ENCODE measurements at places on chromosomes 7 and 10. TPM values are rescaled to one million over a fixed set of nuclear protein-coding genes. Genes with fewer than 3 reads are reported as not detected.

- DNase-seq: no peak
Observed at GRCh38 chr10:42999385-43000020, 77.4 kb upstream of the RET start.

DNA sequence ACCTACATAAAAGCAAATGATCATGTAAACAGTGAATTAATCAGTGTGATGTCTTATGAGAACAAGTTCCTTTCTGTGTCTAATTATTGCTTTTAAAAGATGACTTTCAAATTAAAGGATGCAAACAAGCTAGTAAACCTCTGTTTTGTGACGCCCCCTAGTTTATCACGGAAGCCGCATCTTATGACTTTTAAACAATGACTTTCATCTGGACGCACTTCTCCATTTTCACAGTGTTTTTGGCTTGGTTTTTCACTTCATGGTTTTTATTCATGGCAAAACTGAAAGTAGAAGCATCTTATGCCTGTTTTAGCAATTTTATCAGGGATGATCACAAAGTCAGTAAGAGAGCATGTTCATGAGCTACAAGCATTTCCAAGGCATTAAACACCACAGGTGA is 35.0 kb downstream of the ITGA8 start:
- DNase-seq: no peak

DNA sequence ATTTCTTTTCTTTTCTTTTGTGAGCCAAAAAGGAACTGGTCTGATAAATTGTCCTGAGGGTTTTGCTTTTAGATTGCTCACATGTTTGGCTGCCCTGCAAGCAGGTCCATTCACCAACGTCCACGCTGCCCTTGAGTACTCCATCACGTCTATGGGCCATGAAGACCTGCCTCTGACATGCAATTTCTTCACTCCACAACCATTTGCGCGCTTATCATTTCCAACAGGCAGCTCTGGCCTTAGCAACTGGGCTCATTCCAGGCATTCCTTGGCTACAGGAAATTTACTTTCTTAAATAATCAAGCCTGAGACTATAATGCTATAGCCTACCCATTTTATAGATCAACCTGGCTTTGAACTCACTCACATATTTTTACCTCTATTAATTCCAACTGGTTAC is 408.3 kb upstream of the C7orf33 start:
- DNase-seq: no peak

DNA sequence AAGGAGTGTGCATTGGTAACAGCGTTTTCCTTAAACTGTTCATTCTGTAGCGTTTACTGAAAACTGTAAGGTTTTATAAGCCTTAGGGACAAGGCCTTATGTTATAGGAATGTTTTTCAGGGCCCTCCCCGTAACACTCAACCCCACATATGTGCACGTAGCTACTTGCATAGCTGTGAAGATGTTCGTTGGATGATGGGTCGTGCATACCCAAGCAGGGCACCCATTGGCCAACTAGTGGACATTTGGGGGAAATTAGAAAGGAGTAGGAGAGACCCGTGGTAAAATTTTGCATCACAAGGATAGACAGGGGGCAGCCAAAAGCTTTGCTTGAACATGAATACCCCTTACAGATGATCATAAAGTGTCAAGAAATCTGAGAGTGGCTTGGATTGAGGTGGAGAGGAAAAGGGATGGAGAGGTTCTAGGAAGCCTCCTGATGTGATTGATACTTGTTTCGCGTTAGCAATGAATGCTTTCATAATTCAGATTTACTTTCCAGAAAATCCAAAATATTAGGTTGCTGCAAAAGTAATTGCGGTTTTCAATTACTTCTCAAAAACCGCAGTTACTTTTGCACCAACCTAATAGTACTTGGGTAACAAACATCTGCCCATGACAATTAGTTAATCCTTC is 878 bp downstream of the SEC61A2 start:
- peak; percentile 72 for DNase-seq

DNA sequence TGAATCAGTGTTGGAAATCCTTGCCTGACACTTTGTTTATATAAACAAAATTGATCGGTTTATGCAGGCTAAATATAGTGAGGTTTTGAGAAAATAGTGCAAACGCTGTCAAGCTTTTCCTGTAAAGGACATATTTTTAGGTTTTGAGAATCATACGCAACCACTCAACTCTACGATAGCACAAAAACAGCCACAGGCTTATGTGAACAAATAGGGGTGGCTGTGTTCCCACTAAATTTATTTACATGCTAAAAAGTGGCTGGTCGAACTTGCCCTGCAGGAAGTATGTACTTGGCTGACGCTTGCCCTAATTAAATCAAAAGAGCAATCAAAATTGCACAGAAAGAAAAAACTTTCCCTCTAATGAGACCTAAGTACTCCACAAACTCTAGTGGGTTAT is 234.7 kb upstream of the CACNA2D1 start:
- DNase-seq: no peak

DNA sequence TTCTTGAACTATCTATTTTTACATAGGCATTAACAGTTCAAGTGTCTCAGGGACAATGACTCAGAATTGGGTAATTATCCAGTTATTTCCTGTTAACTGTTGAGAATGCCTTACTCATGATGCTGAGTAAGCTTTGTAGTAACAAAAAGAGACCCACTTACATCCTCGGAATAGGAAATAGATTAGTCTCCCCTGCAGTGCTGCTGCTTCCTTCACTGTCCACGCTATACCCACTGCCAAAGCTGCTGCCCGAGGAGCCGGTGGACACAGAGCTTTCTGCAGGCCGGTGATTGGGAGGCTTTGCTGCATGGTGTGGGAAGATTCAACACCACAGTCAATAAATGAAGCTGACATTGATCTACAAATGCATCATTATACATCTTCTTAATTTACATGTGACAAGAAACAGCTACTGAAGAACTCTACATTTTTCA is 357.1 kb downstream of the PCLO start:
- no peak for DNase-seq

DNA sequence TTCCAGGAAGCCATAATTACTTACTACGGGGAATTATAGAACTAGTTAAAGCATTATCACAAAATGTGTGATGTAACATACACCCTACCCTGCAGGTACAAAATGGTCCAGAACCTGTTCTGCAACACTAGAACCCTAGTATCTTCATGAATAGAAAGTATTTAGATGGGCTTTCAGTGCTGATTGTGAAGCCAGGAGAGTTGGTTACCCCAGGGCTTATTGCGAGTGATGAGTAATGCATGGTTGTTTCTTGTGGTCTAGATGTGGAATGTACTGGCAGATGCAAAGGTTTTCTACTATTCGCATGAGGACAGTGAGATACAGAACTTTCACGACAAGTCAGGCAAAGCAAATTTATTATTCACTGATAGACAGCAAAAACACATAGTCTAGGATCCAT is 33.6 kb upstream of the AGR3 start:
- no peak for DNase-seq

Gene TRIL
- total RNA-seq: 0.45 TPM

Gene RAMP3
- not detected for total RNA-seq
